ENCODE measurements at places on chromosomes 6 and 20. TPM values are rescaled to one million over a fixed set of nuclear protein-coding genes. Genes with fewer than 3 reads are reported as not detected.

PBOV1 gene
- not detected for total RNA-seq

CTCFL gene
- not detected for total RNA-seq

ENPP3 gene
- total RNA-seq: not detected

PRR18 gene
- under 0.01 TPM for total RNA-seq

RAB44 gene
- under 0.01 TPM for total RNA-seq

- peak; percentile 33 for DNase-seq
These were observed 129.0 kb upstream of the BMP5 start for GRCh38 chr6:56004426-56004825.

DNA sequence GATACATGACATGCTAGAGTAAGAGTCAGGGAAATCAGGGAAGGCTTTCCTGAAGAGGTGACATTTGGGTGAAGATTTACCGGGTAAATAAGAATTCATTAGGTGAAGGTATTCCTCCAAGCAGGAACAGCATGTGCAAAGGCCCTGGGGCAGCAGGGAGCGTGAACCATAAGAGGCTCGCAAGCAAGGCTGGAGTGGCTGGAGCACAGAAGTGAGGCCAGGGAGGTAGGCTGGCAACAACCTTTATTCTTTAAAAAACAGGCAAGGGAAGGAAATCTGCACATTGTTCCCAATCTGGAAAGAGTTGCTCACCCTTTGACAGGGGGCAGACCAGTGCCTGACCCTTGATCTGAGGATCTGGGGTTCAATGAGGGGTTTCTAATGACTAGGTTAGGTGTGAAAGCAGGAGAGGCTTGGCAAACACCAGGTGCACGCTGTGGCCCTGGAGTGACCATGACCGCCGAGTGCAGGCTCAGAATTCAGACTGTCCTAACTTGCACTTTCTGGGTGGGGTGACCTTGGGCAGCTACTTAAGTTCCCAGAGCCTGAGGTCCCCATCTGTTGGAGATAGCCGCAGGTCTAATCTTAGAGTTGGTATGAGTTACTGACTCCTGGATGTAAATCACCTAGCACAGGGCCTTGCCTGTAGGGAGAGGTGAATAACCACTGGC is 1.9 kb downstream of the KIAA1755 start:
- DNase-seq: no peak

DNA sequence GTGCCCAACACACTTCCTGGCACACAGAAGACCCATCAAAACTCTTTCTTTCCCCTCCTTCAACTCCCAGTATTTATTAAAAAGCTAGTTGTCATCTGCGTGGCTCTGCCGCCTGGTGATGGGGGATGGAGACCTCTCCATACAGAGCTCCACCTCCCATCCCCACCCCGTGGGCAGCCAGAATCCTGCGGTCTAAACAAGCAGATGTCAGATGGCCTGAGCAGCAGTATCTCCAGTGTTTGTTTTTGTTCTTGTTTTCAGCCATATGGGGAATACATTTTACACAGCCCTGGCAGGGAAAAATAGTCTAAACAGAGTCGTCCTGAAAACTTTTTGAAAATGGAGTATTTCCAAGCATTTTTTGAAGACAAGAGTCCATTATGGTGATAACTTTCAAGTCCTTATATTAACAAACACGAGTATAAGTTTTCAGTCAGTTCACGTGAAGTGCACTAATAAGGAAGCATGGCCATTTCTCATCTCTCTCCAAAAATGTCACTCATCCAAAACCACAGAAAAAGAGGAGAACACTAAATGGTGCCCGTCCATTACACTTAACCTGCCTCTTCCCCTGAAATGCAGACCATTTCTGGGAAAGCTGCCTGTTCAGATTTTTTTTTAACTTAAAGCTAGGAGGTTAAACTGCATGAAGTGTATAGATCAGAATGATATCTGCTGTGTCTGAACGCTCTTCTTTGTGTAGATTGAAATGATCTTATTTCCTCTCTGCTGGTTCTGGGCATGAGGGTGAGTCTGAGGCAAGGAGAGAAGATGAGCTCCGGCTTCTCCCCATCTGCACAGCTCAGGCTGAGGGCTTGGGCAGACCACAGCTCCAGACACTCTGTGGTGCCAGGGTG is 91.0 kb downstream of the TCP11 start:
- no peak for DNase-seq

- DNase-seq: no peak
These were observed 46.3 kb downstream of the MCM8 start for GRCh38 chr20:5996765-5997164.

GRCh38 chr6:160766657-160766988 is 64.6 kb downstream of the PLG start:
- no peak for DNase-seq

DNA sequence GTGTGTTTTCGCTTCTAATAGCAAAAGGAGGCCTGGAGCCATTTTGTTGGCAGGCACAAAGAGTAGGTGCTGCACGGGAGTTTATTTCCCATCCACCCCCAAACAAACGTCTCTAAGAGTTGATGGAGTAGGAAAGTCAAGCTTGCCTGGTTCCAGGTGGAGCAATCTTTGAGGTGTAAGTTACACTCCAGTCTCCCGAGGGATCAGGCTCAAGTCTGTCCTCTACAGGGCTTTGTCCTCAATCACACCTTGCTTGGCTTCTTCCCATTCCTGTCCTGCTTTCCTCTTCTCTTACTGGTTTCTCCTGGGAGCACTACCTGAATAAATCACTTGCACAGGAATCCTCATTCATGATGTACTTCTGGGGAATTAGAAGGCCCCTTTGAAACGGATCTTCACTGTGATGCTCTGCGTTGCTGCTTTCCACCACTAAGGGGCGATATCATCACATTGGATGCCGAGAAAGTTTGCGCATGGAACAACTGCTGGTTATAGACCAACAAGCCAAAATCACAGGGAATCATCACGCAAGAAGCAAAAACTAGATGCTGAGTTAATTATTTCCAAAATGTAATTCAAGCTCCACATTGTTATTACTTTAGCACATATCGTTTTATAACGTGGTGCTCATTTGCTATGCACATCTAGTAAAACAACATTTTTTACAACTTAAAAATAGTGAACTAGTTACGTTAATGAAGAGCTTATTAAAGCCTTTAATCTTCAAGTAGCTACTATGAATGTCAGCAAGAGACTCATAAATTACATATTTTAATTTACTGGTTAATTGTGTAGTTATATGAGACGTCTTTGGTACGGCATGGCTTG is 156.8 kb downstream of the DNAH8 start:
- peak; percentile 52 for DNase-seq

GRCh38 chr20:4811661-4812181 is 90.0 kb downstream of the PRND start:
- no peak for DNase-seq

DNA sequence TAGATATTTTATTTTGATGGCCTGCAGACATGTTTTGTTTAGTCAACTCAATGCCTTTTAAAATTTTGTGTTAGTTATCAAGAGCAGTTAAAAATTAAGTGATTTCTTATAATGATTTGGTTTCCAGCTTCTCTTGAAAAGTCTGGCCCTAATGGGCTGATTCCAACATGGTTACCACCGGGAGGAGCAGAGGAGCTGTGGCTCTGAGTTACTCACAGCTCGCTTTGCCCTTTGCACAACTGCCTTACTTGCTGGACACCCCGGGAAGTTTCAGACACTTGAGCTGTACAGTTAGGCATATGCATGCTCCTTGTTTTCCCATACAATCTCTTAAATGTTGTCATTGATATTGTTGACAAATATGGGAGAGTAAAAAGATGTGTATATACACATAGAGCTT is 173.1 kb upstream of the MMS22L start:
- DNase-seq: no peak

- DNase-seq: no peak
These were observed 191.7 kb upstream of the PMEPA1 start for GRCh38 chr20:57901526-57901925.

GRCh38 chr6:154070041-154070440 is 31.0 kb downstream of the OPRM1 start:
- DNase-seq: no peak

DNA sequence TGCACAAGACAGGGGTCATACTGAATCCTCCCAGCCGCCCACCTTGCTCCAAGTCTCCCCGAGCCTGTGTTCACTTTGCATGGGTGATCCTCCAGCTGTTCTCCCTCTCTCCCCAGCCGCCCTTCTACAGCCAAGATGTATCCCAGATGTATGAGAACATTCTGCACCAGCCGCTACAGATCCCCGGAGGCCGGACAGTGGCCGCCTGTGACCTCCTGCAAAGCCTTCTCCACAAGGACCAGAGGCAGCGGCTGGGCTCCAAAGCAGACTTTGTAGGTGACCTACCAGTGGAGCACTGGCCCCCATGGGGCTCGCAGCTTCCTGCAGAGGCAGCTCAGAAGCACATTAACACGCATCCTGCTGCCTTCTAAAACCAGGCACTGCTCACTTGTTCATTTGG is 14.6 kb upstream of the IFT52 start:
- DNase-seq: no peak

DNA sequence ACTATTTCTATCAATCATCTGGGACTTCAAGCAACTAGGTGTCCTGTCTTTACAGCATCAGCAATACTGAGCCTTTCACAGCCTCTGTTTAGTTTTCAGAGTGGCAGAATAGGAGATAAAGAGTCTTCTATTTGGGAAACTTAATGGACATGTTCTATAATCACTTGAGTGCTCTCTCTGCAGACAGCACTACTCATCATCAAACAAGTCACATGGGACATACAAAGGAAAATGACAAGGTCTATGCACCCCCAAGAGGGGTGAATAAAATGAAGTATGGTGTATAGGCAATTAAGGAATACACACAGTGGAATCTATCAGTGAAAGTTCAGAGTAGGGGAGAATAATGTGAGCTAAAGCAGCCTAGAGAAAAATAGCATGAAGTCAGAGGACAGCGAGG is 237.8 kb upstream of the THEMIS start:
- DNase-seq: no peak

DNA sequence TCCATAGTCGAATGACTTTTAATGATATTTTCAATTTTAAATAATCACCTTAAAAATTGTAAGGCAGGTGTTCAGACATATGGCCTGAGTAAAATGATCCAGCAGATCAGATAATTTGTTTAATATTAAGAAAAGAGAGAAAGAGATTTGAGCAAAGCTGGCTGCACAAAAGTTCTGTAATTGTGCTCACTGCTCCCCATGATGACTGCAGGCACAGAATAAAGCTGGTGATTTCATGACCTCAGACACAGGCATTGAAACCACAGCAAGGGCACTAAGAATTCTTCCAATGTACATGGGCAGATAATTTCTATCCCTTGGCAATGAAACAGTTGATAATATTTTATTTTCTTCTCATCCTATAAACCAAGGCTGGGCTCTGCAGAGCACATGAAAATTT is 553.1 kb downstream of the NKAIN2 start:
- no peak for DNase-seq

- DNase-seq: no peak
These were observed 55.4 kb upstream of the EPB41L1 start for GRCh38 chr20:36099106-36099505.

DNA sequence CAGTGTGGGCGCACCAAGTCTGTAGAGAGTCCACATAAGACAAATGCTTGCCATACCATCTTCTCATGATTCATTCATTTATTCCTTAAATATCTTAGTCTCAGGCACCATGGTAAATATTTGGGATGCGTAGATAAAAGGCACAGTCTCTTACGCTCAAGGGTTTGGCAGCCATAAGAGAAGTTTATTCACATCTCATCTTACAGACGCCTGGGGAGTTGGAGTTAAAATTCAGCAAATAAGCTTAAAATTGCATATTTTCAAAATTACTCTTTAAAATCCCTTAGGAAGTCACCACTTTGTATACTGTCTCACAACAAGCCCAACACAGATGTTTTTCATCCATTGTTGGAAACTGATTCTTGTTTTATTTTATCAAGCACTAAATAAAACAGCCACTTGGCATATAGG is 363.3 kb downstream of the KIF16B start:
- no peak for DNase-seq

DNA sequence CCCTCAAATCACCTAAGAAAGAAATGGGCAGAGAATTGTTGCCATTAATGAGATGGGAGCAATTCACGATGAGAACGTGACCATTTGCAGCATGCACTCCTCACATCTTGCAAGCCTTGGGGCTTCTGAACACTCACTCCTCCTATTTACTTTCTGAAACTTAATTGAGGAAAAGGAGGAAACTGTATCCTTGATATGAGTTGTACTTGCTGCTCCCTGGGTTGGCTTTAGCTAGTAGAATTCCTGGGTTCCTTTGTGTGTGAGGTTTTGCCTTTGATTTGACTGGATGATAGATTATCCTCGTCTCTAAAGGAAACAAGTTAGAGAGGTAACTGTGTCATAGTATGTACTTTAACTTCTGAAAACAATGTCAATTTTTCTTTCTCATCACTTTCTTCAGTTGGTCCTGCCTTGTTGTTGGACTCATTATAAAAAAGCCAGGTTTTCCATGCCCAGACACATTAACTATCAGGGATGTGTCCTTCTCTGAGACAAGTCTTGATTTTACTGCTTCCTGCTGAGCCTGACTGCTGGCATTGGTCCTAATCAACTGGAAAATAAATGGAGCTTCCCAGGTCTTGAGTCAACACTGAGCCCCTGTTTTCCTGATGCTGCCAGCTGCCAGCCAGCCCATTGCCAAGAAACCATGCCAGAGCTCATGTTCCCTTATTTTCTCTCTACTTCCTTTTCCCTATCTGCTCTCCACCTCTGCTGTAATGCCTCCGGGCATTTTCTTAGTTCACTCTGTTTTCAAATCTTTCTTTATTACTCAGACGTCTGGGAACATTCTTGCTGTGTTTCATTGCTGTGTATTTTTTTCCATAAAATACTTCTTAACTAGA is 6.0 kb upstream of the MRAP2 start:
- peak; percentile 91 for DNase-seq

DNA sequence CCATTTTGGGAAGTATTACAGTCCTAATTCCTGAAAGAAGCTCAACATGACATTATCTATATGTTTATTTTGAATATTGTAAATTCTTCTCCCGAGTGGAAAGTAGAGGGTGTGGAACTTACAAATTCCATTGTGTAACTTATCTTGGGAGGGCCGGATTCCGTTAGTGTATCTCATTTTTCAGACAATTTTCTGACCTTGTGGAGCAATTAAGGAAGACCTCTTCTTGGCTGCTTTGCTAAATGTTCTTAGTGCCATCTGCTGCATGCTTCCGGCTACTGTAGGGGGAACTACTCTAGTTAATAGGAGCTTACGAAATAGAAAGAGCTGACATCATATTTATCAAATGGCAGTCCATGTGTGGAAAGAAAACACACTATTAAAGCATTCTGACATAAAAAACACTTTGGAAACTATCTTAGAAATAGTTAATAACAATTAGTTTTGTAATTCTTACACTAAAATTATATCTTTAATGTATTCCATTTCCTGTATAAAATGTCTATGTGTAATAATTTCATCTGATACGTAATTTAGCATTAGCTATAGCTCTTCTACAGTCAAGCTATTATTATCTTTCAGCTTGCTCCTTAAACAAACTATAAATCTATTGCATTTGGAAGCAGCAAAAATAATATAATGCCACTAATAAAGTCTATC is 41.5 kb upstream of the KCNQ5 start:
- DNase-seq: peak; percentile 82

- no peak for DNase-seq
These were observed 113.5 kb downstream of the OGFRL1 start for GRCh38 chr6:71402096-71402495.
